CD4-positive, alpha-beta T cell treated with Interleukin-6 at 100 ng/mL for 8 hours (primary cell): ENCODE measurements at places on chromosomes 7 and 10.

- peak; percentile 54 for DNase-seq
Observed at GRCh38 chr10:84375011-84375410, 46.6 kb downstream of the CCSER2 start.

GRCh38 chr7:152383341-152384234 lies 52.2 kb downstream of the KMT2C start:
- no peak for DNase-seq

DNA sequence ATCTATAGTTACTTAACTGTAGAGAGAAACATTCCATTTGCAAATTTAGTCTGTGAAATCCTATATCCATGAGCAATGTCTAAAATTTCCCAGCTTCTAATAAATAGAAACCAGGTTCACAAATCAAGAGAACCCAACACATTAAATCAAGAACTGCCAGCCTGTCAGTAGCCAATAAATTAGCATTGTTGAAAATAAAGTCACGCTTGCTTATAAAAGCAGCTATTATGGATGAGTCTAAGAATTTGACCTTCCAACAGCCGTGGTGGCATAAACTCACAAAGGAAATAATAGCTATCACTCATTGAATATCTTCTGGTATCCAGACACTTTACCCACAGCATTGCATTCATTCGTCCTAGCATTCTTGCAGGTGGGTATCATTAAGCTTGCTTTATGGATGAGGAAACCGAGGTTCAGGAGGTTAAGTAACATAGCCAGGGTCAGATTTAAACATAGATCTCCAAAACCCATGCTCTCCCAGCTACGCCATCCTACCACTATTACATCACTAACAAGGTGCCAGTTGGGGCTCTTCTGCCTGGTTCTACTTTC lies 260.1 kb upstream of the YAE1 start:
- no peak for DNase-seq

DNA sequence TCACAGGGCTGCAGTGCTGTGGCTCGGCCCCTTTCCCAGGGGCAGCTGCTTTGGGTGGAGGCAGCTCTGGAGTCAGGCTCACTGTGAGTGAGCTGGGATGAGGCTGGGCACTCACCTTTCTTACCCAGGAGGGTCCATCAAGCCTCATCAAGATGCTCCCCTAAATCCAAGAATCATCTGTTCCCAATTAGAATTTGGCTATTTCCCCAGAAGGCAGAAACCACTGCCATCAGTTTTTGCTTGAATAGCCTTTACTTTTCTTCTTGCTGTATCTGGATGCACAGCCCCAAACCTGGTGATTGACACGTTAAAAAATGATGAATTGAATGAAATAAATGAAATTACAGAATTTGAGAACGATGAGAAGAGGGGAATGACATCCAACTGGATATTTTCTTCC lies 74.3 kb upstream of the LYZL1 start:
- no peak for DNase-seq

DNA sequence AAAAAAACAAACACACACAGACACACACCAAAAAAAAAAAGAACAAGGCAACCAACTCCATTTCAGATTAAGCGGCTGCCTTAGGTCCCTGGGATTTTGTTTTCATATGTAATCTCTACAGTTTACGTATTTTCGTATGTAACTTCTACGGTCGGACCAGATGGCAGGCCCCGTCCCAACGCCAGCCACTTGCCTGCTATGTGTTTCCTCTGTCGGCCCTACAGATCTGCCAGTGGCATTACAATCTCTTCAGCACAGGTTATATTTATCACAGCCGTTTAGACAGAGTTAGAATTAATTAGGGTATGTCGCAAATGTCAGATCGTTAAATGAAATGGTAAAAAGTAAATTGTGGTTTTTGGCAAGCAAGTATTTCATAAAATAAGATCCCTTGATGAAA lies 99.3 kb downstream of the DNAJB6 start:
- no peak for DNase-seq

- DNase-seq = no peak
Observed at GRCh38 chr7:7889791-7890568, 78.6 kb upstream of the GLCCI1 start.

DNA sequence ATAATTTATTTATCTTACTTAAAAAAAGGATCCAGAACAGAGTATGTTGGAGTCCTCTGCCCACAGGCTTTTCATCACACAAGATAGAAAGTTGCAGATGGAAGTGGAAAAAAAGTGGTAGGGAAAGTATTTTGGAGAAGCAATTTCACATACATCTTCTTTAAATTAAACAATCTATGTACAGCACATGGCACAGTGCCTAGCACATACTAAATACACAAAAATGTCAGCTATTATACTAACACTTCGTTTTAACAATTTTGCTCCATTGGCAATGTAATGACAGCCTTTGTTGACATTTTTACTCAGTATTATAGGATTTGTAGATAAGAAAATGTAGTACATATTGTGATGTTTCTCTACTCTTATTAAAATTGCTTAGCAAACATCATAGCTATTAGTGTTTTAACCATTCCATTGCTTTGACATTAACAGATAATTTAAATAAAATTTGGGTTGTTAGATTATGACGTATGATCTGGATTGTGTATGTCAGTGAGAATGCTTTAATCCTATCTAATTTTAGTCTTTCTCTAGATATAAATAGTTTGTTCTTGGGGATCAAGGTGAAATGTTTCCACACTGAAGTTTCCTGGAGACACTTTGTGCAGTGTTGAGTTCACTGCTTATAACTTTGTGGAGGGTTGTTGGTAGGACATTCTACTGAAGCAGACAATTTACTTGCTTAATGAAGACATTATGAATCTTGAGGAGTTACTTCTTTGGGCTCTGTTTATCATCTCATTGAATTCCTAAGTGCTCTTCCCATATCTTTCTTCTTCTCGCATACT lies 202.8 kb upstream of the DKK1 start:
- DNase-seq = no peak

GRCh38 chr10:85638797-85639196 lies 727.8 kb downstream of the GRID1 start:
- no peak for DNase-seq

- no peak for DNase-seq
Observed at GRCh38 chr7:148931470-148931869, 47.4 kb upstream of the EZH2 start.

DNA sequence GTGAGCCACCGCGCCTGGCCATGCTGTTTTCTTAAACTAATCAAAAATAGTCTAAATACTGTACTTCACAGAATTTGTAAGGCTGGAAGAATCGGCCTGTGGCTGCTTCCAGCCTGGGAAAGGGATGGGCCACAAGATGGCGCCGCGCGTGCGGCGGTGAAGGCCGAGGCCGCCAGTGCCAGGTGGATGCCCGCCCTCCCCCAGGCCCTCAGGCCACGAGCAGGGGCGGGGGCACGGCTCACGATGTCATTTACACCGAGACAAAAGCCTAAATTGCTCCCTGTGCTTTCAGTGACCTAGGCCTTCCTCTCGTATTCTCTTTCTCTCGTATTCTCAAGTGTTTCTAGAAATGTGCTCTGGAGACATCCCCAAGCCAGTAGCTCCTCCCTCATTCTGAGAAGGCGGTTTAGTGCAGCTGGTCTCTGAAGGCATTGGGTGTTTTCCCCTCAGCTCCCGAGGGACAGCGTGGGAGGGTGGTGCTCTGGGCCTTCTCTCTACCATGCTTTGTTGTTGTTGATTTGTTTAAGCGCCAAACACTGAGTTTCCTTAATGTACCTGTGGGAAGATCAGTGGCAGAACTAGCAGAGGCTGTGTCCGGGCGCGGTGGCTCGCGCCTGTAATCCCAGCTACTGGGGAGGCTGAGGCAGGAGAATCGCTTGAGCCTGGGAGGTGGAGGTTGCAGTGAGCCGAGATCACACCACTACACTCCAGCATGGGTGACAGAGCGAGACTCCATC lies 68.4 kb downstream of the CDC123 start:
- peak; percentile 67 for DNase-seq

GRCh38 chr7:1910827-1911226 lies 240.8 kb downstream of the ELFN1 start:
- DNase-seq = no peak

DNA sequence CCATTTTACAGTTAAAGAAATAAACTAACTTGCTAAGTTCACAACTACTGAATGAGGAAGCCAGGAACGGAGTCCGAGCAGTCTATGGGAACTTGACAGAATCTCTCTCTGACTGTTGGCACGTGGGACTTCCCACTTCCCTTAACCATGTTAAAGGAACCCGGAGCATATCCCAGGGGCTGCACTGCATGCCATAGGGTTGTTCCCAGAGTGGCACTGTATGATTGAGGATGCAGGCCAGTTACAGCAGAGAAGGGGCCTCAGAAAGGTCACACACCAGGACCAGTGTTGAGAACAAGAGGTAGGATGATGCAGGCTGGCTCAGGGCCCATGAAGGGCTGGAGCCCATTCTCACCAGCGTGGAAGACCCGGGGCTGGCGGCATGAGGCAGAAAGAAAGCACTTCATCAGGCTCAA lies 201.8 kb downstream of the NSUN6 start:
- no peak for DNase-seq

DNA sequence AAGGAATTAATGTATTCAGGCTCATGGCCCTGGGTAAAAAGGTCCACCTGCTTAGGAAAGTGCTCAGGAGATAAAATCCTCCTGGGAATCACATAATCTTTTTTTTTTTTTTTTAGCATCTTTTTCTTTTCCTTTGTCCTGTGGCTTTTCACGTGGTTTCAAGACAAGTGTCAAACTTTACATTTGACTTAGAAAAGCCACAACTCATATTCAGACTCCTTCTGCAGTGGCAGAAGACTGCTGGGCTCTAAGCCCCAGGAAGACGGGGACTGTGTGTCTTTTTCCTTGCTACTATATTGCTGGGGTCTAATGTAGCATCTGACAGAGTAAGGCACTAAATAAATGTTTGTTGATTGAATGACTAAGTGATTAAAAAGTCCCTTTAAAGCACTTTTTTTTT lies 127.5 kb upstream of the ANKRD1 start:
- no peak for DNase-seq

- DNase-seq = no peak
Observed at GRCh38 chr7:157488281-157488680, 151.5 kb downstream of the DNAJB6 start.

- no peak for DNase-seq
Observed at GRCh38 chr7:149150981-149151380, 3.7 kb downstream of the ZNF398 start.

DNA sequence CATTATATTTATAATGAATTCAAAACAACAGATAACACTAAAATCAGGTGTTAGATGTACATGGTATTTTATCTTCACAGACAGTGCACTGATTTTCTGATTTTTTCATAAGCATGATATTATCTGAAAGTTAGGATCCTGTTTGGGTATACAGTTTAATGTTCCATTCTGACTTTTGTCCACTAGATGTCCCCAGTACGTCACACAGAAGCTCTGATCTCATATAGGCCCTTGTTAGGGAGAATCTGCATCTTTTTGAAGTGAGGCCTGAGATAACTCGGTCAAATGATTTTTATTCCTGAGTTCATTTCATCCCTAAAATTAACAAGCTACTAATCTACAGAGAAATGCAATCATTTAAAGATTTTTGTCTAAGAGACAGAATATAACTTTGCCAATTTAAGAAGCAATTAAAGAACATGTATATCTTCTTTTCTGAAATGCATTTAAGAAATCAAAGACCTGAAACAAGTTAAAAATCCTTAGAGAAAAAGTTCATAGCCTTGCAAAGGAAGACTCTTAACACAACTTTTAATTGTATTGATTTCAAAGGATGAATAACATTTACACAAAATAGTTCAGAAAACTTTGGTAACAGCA lies 72.0 kb upstream of the TES start:
- peak; percentile 33 for DNase-seq

DNA sequence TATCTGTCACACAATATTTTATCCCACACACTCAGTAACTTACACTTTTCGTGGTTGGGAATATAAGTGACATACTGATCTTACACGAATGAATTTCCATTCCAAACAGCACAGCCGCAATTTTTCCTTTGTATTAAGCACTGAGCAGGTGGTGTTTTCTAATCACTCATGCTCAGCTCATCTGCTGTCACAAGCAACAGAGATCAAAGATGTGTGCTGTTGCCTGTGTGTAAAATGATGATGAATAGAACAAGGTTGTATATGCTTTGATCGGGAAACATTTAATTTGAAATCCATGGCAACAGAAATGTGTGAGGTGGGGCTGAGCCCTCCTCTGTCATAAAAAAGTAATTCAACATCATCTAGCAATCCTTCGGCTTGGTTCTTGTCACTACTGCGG lies 927.7 kb upstream of the MBL2 start:
- no peak for DNase-seq

GRCh38 chr10:96556003-96556402 lies 30.8 kb downstream of the TM9SF3 start:
- no peak for DNase-seq

DNA sequence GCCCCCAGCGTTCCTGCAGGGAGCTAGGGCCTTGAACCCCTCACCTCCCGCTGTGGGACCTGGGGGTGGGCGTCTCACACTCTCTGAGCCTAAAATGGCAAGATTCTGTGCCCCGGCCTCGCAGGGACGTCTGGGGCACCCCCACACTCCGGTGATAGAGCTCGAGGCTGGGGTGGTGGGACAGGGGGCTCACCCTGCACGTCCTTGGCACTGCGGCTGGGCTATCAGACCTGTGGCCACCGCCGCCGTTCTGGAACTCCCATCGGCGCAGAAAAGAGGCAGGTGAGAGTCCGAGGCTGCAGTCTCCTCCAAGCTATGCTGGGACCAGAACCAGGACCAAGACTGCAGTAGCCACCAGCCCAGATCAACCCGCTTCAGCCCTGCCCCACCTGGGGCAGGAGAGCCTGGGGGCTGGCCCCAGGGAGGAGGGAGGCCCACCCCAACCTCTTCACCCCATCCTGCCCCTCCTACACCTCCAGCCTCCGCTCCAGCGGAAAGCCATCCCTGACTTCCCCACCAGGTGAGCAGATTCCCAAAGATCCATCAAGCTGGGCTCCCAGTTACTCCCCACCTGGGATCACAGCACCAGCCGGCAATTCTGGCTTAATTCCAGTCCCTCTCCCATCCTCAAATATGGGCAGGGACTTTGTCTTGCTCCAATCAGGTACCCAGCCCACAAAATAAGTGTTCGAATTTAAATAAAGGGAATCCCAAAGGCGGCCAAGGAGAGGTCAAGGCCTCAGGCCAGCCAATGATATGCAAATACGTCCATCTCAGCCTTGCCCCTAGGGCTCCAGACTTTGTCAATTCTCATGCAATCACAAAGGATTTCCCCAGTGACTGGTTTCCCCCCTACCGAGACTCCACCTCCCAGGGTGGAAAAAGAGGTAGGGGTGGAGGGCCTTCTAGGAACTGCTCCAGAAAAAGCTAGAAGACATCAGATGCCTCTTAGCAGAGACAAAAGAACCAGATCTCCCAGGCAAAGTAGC lies 16.4 kb downstream of the TNRC18 start:
- DNase-seq = no peak

- no peak for DNase-seq
Observed at GRCh38 chr10:123549761-123550454, 116.2 kb upstream of the GPR26 start.

DNA sequence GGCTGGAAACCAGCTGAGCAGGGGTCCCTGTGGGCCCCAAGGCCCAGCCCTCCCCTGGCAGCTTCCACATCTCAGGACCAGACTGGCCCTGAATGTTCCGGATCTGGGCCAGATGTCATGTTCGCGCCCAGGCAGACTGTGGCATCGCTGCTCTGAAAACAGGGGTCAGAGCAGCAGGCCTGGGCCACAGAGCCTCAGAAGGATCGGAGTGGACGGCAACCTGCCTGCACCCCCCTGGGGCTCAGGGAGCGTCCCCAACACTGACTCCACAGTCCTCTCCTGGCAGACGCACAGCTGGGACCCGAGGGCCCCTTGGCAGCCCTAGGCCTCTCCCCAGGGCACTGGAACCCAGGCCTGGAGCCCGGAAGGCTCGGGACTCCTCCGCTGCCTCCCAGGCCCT lies 91.3 kb upstream of the DNAAF5 start:
- no peak for DNase-seq

- DNase-seq = no peak
Observed at GRCh38 chr10:29479981-29480954, 154.5 kb downstream of the SVIL start.
